ENCODE measurements at places on chromosomes 3 and 15.

DNA sequence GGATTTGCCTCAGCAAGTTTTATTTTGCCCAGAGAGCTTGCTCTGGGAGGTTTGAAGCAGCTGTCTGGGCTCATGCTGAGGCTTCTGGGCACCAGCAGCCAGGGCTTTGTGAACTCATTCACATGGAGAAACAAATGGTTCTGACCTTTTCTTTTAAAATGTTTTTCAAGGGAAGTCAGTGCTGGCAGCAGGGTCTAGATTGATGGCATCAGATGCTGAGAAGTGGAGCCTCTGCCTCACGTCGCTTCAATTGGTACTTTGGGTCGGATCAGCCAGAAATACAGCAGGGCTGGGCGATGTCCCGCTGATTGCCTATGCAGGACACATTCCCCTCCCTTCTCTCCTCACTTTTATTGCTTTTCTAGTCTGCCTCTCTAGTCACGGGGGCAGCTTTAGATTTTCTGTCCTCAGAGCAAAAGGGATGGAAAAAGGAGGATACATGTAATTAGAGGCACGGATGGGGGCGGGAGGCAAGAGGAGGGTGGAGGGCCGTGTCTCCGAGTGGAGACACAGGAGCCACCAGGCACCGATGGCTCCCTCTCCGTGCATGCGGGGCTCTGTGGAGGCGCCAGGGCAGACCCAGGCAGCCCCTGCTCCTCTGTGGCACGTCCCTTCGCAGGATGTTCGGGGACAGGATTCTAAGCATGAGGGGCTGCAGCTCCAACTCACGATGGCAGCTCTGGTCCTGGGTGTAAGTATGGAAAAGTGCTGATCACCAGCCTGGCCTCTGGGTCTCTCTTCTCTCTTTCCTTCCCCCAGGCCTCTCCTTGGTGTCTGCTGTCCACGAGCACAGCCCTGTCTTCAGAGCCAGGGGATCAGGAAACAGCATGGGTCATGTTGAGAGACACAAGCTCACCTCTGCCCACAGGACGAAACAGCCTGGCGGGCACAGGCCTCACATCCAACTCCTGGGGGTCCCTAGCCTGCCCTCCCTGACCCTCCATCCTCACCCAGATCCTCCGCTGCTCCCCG is 116.1 kb downstream of the FAM43A start:
- no peak for DNase-seq

DNA sequence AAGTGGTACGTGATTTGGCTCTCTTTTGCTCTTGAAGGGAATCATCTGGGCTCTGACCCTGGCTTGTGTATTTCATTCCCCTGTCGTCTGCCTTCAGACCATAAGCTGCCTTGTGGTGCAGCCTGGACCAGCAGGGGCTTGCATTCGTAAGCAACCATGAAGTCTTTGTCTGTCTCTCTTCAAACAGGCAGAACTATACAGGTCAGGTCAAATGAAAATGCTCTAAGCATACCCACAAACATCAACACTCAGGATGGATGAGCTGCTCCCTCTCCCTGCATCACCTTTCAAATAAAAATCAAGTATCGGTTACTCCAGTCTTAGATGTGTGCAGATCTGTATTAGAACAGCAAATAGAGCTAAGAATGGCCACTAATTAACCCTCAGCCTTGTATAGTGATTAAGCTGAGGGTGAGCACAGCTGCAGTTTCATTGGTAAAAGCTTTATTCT is 268.6 kb upstream of the UBE2E1 start:
- DNase-seq, result no peak

- no peak for DNase-seq
Measured at GRCh38 chr3:67228136-67228535, 230.0 kb downstream of the KBTBD8 start.

DNA sequence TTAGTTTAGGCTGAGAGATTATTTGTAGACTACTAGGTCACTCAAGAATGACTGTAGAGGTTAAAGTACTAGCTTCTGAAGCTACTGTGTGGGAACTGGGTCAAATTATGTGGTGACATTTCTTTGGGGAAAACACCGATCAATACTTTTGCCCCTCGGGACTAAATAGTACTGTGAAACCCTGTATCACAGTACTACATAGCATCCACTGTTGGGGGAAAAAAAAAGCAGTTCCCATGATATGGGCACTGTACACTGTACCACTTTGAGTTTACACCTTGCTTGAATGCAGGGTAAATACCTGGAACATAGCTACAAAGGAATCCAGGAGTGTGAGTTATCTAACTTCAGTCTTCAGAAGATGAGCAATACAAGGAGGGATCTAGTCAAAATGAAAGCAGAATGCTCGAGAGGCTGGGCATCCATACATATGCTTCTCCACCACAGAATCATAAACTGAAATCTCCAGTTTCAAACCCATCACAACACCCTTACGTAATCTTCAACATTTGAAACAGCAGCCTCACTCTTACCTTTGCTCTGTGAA is 311.4 kb downstream of the UNC13C start:
- DNase-seq, result no peak

DNA sequence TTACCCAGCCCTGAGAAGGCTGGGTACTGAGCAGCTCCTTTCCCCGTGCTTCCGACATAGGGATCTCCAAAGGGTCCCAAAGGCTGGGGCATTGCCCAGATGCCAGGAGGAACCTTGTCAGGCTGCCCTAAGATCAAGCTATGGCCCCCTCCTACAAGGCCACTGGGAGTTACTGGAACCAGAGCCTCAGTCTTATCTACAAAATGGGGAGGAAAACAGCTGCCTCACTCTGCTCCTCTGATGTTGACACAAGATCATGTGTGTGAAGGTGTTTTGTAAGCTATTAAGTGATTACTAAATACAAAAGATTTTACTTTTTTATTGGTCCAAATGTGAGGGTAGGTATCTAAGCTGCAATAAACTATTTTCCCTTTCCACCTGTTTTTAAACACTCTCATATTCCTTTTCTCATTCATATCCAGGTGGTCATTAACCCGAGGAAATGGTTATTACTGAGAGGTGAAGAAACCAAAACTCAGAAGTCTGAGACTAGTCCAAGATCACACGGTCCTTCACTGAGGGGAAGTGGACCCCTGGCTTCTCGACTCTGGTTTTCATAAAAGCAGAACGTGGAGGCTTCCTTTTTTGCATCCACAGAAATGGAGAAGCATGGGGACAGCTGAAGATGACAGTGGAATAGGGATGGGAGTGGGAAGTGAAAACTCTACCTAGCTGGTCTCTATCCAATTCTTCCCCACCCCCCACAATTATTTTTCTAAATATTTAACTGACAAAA is 1.7 kb downstream of the ARPIN start:
- DNase-seq, result no peak

DNA sequence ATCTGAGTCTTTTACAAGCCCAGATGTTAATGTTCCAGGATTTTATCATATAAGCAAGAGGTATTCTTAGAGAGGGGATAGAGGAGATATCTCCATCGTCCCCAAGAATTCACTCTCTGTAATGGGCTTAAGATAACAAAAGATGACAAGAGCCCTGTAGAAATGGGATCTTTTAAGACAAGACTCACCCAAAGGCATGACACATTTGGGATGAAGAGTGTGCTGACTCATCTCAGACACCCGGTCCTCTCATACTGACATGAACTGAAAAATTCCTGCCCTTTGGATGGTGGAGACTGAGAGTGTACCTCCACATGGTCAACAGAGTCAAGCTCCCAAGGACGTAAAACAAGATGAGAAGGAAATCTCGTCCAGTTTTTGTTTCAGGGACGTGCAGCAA is 11.0 kb downstream of the LEKR1 start:
- DNase-seq, result no peak

DNA sequence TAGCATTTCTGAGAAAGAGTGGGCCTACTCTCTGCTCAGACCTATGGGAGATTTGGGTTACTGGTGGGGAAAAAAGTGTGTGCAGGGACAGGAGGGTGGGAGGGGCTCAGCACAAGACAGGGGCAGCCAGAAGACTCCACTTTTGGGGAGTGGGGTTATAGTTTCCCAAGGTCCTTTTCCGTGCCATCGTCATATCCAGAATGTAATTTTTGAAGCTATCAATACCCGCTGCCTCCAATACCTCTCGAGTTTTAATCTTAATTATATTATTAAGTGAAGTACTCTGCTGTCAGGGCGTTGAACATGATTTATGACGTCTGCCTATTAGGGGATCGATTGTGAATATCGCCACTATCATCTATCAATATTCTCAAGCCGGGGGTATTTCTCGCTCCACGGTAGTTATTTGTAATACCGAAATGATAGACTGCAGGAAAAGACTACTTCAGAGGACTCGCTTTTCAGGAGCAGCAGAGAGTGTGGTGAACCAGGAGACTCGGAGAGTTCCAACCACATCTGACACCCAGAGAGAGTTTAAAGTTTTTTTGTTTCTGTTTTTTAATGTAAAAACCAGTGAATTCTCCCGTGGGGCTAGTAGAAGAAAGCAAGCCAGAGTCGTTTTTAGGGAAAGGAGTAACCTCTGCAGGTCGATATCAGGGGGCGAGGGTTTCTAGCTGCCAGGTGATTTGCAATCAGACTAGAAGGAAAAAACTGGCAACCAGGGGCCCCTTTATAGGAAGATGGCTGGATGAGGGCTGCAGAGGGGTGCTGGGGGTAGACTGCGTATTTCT is 20.6 kb downstream of the NR2F2 start:
- no peak for DNase-seq

DNA sequence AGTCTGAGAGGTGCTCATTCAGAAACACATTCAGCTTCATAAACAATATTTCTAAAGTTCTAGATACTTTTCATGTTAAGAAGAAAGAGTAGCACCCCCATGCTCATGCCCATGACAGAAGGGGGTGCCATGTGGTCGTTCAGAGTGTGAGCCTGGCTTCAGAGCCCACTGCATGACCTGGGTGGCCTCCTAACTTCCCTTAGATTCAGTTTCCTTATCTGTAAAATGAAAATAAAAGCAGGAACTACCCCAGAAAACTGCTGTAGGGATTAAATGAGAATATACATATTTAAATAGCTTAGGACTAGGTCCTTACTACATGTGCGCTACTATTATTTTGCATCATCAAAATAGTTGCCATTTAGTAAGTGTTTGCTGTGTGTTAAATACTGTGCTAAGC is 69.2 kb downstream of the ABHD5 start:
- no peak for DNase-seq

DNA sequence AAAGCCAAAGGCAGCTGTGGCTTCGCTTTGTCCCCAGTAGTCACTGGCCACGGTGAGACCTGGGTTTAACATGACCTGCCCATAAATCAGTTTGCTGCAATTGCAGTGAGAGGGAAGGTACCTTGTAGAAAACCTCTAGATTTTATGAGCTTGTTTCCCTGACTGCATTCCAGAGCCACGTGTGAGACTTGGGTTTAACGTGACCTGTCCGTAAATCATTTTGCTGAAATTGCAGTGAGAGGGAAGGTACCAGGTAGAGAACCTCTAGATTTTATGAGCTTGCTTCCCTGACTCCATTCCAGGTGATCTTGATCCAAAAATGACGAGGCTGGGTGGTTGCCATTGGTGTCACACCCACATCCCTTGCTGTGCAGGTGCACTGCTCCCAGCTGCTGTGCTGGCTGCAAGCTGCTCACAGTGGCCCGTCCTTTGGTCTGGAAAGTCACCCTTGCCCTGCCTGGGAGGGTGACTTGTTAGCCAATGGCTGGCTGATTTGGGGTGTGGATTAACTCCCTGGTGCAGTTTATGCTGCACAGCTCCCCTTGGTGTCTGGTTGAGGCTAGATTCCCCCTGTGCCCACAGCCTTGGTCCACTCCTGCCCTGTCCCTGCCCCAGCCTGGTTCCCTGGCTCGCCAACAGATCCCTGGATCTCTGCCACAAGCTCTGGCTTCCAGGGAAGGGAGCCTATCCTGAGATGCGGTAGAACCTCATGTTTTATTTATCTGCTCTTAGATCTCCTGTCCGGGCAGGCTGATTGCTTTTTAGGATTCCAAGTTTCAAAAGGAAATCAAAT is 192.7 kb upstream of the CTDSPL start:
- DNase-seq, result no peak

DNA sequence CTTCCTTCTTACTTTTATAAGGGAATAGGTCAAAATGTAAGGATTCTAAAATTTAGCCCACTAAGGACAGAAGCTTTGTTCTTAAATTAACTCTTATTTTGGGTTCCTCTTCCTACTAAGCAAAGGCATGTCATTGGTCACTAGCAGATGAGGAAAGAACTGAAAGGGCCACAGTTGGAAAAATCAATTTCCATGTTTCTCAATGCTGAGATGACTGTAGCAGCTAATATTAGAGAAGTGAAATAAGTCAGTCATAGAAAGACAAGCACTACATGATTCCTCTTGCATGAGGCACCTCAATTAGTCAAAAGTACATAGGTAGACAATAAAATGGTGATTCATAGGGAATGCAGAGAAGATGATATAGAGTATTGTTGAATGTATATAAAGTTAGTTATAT is 353.7 kb downstream of the RSL24D1 start:
- no peak for DNase-seq

- no peak for DNase-seq
Measured at GRCh38 chr3:15327941-15328340, 4.4 kb downstream of the SH3BP5 start.

DNA sequence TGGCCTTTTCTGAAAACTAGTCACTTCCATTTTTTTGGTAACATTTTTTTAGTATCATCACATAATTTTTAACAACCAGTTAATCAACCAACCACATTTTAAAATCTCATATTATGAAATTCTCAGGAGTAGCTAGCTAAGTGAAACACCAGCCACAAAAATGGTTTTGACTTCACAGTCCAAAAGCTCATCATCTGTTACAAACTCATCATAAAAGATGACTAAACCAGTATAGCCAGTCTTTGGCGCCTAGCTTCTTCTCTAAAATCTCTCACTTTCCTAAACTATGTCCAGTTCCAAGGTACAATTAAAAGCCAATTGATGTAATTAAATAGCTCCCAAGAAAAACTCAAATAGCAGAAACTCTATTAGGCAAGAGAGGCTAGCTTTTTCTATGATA is 88.2 kb upstream of the ZNF385D start:
- no peak for DNase-seq

DNA sequence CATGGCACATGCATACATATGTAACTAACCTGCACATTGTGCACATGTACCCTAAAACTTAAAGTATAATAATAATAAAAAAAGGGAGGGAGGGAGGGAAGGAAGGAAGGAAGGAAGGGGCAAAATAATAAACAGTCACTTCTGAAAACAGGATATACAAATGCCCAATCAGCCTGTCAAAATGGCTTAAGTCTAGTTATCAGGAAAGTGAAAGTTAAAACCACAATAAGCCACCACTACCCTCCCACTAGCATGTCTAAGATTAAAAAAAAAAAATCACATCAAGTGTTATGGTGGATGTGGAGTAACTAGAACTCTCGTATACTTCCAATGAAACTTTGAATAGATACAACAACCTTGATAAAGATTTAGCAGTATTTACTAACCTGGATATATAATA is 145.6 kb upstream of the GMNC start:
- no peak for DNase-seq

DNA sequence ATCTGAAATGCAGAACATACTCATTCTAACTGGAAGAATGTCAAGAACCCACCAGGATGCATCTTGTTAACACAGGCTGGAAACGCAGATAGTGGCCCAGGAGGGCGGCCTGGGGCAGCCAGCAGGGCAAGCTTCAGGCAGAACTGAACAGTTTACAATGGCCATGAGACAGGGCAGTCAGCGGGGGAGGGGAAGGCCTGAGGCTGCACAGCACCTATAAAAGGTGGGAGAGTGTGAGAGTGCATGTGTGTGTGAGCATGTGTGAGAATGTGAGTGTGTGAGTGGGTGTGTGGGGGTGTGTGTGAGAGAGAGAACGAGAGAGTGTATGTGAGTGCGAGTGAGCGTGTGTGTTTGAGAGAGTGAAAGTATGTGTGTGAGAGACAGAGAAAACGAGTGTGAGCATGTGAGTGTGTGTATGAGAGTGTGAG is 26.8 kb upstream of the SLCO2A1 start:
- DNase-seq, result no peak
